GM12864 (cell line): ENCODE measurements at places on chromosomes 2 and 18.

- DNase-seq, result no peak
Measured at GRCh38 chr18:79760881-79761280, 36.9 kb upstream of the KCNG2 start.

DNA sequence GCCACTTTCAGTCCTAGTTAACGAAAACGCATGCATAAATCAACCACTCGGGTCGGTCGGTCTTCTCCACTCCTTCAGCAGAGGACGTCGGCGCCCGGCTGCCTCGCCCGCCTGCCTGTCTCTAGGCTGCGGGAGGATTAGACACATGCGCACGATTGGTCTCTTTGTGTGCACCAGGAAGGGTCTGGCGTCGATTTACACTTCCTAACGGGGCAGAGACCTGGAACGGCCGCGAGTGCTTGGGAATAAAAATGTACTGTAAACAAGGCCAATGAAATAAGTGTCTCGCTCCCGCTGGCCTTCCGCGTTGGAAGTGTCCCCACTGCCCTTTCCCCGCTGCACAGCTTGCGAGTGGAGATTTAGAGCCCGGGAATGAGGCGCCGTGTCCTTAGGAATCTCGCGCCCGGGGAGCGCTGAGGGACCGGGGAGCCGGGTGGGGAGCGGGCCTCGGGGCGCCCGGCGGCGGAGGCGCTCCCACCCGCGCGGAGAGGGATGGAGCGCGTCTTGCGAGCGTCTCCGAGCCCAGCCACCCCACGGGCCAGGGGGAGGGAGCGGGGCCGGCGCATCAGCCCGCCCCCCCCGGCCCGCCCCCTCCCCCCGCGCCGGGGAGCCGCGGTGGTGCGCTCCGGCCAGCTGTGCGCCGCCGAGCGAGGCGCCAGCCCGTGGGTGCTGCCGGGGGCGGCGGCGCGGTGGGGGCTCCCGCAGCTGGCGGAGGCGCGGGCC lies at the start of gene DOK6:
Gene DOK6 (plus strand): TSS at position 636 of the 723 bp plus-strand sequence.
- no peak for DNase-seq

GRCh38 chr2:105385731-105386540 lies 12.9 kb downstream of the FHL2 start:
- DNase-seq, result no peak

- no peak for DNase-seq
Measured at GRCh38 chr2:219723311-219723710, 95.9 kb downstream of the SLC4A3 start.

DNA sequence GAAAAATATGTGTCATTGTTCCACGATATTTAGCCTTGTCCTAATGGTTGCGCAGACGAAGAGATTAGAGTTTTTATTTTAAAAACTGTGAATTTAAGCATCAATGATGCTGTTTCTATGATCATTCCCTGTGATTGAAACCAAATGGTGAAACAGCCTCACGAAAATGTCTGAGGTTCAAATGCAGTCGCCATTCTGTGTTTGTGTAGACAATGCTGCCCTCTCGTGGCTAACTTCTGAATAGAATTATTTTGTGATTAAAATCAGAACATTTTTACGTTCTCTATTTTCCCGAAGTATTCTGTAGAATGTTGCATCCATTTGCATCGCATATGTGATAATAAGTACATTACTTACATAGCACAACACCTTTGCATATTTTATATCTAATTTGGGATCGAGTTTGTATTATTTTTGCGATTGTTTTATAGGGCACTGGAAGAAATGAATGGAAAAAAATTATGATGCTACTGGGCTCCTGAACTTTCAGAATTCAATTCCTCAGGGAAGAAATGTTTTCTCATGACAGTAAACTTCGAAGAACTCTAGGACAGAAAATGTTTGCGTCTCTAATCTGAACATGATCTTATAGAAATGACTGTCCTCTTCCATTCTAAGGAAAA lies 54.8 kb upstream of the CREB1 start:
- no peak for DNase-seq
